ENCODE measurements at places on chromosomes 4 and X. TPM values are rescaled to one million over a fixed set of nuclear protein-coding genes. Genes with fewer than 3 reads are reported as not detected.
A peak's percentile ranks its signal among the peaks of the same experiment; 100 is the strongest.

SSX2B gene
- total RNA-seq: 3.7 TPM

PAGE1 gene
- total RNA-seq: 2.7 TPM

DMD gene
- total RNA-seq: 2.0 TPM

C1QTNF7 gene
- not detected for total RNA-seq

PLXNB3 gene
- 3.8 TPM for total RNA-seq

SYTL5 gene
- total RNA-seq: 4.3 TPM

KDR gene
- total RNA-seq: under 0.01 TPM

EMCN gene
- 0.59 TPM for total RNA-seq

SLC38A5 gene
- 0.24 TPM for total RNA-seq

DNA sequence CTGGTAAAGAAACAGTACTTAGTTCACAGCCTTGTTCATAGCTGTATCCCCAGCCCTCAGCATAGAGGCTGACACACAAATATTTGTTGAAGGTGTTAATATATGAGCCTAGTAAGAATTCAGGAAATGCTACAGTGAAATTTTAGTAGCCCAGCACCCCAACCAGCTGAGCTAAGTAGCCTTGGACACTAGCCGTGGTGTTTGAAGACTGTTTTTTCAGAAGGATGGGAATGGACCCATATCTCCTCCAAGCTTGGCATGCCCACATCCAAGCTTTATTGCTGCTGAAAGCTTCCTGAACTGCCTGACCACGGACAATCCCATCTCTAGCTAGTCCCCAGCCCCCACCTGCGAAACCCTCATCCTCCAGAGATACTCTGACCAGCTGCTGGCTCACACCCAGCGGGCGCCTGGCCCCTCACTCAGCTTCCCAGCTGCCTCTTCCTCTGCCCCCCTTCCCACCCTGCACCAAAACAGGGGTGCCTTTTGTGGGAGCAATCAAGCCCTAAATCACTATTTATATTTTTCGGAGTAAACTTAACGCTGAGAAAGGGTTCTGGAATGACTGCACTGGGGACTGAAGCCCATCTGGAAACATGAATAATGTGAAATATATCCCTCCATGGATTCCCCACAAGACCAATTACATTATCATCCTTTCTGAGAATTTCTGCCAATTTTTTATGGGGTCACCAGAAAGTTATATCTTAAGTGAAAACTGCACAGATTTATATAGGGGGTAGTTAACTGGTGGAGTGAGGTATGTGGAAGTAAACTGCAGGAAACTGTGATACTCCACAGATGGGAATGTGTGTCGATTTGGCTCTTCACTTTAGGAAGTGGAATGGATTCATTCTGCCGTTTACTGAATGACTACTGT is 41.1 kb upstream of the CBR4 start:
- DNase-seq: no peak

DNA sequence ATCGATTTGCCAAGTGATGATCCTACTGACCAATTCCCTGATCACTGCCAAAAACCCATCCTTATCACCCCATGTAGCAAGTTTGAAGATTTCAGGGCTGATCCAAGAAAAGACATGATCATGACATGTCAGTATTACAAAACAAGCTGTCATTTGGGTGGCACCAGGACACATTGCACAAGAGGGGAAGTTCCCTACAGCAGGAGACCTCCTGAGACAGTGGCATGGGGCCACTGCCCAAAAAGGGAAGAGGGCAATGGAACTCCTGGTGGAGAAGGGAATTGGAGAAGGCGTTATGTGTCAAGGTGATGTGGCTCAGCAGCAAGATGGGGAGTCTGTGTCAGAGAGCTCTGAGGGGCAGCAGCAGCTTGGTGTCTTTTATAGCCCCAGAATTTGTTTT is 43.4 kb downstream of the ZNF182 start:
- no peak for DNase-seq

GRCh38 chr4:96073461-96073860 is 233.6 kb downstream of the PDHA2 start:
- no peak for DNase-seq

GRCh38 chr4:128853741-128854140 is 44.2 kb downstream of the JADE1 start:
- no peak for DNase-seq

DNA sequence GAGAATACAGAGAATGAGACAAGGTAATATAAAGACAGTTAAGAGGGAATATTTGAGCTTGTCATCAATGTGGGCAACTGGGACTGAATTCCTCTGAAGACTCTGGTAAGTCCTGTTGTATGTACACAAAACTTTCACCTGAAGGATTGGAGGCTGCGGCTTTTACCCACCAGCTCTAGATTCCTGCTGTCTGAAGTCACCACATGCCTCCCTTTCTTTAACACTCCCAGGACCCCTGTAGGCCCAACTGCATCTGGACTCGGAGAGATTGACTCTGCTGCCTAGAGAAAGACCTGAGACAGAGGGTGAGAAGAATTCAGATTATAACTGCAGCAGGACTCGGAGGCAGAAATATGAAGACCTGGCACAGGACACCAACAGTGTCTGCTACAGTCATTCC is 1048.0 kb downstream of the PDHA2 start:
- DNase-seq: no peak

GRCh38 chr4:127799711-127800110 is 17.6 kb downstream of the HSPA4L start:
- DNase-seq: no peak

- peak; percentile 26 for DNase-seq
Measured at GRCh38 chr4:77619408-77619807, 13.8 kb downstream of the CXCL13 start.

GRCh38 chr4:81747242-81747930 is 275.7 kb upstream of the RASGEF1B start:
- no peak for DNase-seq

- DNase-seq: no peak
Measured at GRCh38 chr4:114698231-114698630, 99.6 kb downstream of the UGT8 start.

DNA sequence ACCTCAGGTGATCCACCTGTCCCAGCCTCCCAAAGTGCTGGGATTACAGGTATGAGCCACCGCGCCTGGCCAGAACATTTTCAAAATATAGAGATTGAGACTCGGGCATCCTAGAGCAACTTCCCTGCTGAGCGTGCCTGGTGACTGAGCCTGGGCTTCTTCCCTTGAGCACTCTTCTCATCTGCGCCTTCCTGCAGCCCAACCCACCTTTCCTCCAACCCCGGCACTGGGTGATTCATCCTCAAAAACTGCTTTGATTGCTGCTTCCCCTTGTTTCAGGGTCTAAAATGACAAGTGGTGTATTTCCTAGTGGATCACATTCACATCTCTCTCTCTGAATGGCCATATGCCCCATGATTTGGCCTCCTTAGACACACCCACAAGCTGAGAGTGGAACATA is 37.8 kb downstream of the PHKA2 start:
- no peak for DNase-seq

DNA sequence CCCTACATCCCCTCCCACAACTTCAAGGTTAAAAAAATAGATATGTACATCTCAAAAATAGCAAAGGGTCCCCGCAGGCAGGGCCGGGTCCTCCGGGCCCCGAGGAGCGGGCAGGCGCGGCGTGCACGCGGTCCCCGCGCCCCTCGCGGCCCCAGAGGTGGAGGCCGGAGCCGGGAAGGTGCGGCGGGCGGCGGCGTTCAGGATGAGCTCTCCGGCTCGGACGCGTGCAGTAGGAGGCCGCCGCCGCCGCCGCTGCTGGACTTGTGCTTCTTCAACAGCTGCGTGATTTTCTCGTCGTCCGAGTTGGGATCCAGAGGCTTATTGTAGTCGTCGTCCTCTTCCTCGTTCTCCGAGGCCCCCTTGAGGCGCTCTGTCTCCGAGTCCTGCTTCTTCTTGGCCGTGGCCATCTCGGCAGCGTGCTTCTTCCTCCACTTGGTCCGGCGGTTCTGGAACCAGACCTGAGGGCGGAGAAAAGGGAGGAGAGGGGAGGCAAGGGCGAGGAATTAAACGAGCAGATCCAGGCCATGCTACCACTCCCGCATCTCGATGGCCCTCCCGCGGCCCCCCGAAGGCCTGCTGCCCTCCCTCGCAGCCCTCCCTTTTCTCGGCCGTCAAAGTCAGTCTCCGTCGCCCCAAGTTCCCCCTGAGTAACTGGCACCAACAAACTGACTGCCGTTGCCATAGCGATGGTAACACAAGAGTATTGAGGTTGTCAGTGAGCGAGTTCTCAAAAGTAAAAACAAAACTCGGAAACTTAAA is 5.8 kb downstream of the NKX6-1 start:
- DNase-seq: peak; percentile 26

DNA sequence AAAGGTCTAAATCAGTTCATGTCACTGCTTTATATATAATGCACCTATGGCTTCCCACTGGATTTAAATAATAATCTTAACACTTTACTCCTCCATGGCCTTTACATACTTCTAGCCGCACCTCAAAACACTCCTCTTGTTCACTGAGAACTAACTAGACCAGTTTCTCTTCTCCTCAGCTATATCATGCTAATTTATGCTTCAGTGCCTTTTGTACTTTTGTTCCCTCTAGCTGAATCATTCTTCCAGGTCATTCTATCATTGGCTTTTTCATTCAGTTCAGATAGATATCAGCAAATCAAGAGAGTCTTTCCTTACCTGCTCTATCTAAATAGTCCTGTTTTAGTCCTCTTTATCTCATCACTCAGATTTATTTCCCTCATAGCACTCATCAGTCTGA is 64.2 kb downstream of the TET2 start:
- no peak for DNase-seq

GRCh38 chrX:69119122-69119521 is 46.1 kb downstream of the PJA1 start:
- no peak for DNase-seq

GRCh38 chrX:69238114-69238886 is 73.0 kb upstream of the PJA1 start:
- peak; percentile 74 for DNase-seq

DNA sequence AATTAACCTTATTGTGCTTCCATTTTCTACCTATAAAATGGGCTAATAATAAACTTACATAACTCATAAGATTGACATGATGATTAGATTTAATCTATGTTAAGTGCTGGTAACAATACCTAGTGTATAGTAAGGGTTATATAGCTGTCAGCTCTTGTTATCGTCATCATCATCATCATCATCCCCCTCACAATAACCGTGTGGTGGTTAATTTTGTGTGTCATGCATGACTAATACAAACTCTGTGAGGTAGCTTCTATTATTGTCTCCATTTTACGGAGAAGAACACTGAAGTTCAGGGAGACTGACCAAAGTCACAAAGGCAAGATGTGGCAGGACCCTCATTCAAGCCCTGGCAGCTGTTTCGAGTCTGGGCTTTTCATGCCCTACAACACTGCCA is 211.3 kb downstream of the PALLD start:
- peak; percentile 53 for DNase-seq

GRCh38 chrX:24528605-24529004 is 63.5 kb downstream of the PDK3 start:
- DNase-seq: no peak

- no peak for DNase-seq
Measured at GRCh38 chr4:4872314-4872903, 12.9 kb downstream of the MSX1 start.

DNA sequence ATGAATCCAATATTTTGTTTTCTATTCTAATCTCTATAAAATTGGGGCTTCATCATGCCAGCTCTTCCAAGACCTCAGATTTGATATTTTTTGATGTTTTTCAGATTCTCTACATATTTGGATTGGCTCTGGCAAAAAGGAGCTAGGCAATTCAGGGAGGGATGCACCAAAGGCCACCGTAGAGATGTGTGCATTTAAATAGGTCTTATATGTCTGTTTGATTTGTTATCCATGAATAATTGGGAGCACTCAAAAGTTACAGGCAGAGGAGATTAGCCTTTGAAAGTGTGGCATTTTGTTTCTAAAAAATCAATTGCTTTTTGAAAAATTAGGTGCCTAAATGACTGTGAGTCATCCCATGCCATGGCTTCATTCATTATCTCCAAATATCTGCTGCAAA is 147.1 kb upstream of the RPS6KA6 start:
- DNase-seq: no peak

DNA sequence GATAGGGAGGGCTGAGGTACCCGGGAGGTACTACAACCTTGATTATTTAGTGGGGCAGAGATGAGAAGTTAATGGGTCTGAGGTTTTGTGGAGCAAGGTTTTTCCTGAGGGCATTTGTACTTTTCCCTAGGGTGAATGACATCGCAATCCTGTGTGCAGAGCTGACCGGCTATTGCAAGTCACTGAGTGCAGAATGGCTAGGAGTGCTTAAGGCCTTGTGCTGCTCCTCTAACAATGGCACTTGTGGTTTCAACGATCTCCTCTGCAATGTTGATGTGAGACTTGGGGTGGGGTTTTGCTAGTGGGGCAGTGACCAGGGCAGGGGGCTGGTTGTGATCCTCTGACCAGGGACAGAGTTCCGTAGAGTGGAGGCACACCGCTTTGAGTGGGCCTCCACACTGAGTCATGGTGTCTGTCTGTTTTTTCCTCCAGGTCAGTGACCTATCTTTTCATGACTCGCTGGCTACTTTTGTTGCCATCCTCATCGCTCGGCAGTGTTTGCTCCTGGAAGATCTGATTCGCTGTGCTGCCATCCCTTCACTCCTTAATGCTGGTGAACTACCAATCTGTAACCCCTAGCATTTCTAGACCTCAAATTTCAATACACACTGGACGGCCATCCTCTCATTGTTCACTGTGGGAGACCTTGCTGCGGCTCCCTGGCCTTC is 9.9 kb downstream of the MED12 start:
- peak; percentile 41 for DNase-seq

- peak; percentile 85 for DNase-seq
Measured at GRCh38 chr4:188428935-188429334, 289.7 kb downstream of the TRIML1 start.

GRCh38 chr4:7863911-7864681 is 75.6 kb downstream of the AFAP1 start:
- DNase-seq: no peak

GRCh38 chr4:182320092-182320491 is 76.9 kb downstream of the TENM3 start:
- no peak for DNase-seq

- DNase-seq: peak; percentile 15
Measured at GRCh38 chr4:53208753-53209152, 157.1 kb downstream of the SCFD2 start.

Data from RPMI7951 (cell line).